Natural killer cell (primary cell): ENCODE measurements at places on chromosomes 12 and 14. TPM values are rescaled to one million over a fixed set of nuclear protein-coding genes. Genes with fewer than 3 reads are reported as not detected.

DNA sequence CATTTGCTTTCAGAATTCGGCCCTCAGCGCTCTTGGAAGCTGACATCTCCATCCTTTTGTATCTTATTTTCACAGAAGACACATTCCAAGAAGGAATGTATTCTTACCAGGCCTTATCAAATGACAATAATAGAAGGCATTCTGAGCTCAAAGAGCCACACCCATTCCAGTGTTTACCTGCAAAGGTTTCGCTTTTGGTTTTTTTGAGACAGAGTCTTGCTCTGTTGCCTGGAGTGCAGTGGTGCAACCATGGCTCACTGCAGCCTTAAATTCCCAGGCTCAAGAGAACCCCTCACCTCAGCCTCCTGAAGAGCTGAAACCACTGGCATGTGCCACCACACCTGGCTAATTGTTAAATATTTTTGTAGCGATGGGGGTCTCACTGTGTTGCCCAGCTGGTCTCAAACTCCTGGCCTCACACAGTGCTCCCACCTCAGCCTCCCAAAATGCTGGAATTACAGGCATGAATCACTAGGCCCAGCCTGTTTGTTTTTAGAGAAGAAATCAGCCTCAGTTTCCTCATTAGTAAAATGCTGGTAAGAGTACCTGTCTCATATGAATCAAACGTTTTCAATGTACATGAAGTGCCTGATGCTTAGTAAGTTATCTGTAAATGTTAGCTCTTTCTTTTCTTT is 69.2 kb downstream of the SLC6A12 start:
- no peak for DNase-seq

The FBLN5 gene
- 0.56 TPM for total RNA-seq

DNA sequence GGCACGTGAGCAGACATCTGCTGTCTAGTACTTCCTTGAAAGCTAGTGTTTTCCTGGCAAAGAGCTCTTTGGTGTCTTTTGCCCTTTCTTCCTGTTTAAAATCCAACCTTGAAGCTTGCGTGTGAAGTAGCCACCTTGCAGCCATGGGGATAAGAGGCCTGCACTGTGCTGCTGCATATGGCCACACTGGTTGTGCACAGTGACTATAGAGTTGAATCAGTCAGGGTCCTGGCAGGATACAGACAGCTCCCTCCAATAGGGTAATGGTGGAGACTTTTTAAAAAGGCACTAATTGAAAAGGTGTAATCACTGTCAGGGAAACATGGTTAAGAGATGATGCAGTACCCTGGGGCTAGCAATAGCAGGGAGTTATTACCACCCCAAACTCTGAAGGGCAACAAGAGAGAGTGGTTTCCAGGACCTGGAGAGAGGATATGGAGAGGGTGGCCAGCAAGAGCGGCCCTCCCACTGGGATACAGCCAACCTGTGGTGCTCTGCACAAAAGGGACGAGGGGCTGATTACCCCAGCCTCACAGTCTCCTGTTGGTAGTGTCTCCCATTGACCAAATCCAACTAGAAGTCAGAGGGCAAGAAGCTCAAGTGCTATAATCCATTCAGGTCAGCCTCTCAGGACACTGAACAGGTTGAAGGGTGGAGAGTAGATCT is 4.8 kb upstream of the GLT8D2 start:
- DNase-seq = no peak

DNA sequence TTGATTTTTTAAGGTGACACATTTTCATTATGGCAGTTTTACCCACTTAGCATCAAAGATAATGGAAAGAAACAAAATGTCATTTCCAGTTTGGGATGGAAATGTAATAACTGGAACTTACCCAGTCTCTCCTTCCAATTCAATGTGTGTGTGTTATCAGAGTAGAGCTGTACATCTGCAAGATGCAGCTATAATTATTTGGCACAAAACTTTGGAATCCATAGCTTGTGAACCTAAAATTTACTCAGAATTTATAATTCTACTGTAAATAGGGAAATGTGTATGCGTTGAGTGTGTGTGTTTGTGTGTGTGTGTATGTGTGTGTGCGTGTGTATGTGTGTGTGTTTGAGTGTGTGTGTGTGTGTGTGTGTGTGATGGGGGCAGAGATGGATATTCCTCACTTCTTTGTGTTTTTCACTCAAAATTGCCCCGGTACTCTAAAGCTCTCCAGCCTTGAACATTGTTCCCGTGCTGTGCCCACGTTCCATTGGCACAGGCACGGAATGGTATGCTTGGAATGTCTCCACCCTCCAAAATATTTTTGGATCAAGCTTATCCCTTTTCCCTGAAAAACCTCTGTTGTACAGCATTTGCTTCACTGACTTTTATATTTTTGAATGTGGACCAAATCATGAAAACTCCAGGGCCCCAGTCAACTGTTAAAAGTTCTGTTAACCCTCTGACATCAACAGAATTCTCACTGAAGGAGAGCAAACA is 150.2 kb upstream of the BMP4 start:
- no peak for DNase-seq

DNA sequence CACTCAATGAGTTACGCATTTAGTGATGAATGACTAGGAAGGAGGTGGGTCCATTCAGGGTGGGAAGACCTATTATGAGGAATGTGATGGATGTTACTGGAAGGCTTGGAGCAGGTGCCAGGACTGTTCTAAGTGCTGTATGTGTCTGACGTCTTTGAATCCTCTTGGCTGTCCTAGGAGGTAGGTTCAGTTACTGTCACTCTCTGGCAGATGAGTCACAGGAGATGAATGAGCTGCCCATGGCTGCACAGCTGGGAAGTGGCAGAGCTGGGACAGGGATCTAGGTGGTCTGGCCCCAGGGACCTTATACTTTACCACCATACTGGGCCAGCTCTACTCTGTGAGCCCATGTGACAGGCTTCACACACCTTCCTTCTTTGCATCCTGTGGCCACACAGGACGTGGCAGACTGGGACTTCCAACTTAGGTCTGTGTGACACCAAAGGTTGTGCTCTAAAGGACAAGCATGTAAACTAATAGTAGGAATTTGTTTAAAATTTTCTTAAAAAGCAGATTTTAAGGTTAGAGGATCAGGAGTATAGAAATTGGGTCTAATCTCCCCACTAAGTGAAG is 24.0 kb downstream of the TCTN1 start:
- DNase-seq = no peak

DNA sequence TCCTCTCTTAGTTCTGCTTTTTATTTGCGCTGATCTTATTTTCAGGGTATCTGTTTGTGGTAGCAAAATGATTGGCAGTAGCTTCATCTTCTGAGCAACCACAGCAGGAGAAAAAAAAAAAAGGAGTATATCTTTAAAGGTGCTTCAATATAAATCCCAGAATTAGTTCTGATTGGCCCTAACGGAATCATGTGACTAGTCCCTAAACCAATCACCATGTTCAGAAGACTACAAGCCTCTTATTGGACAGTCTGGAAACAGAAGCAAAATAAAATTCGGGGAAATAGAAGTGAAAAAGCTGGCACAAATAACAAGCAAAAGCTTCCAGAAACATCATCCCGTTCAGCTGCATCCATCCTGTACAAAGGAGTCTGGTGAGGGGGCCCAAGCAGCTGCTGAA is 49.9 kb upstream of the PTPRO start:
- no peak for DNase-seq

- DNase-seq = no peak
Observed at GRCh38 chr12:71726548-71726947, 28.1 kb upstream of the RAB21 start.

The AHSA1 gene
- total RNA-seq = 70.4 TPM
